AG09309 (cell line): ENCODE measurements at places on chromosomes 5 and 9.

- DNase-seq = no peak
These were observed 58.7 kb downstream of the MED27 start for GRCh38 chr9:132020820-132021510.

GRCh38 chr9:27194401-27195091 lies 85.5 kb downstream of the TEK start:
- peak; percentile 66 for DNase-seq

DNA sequence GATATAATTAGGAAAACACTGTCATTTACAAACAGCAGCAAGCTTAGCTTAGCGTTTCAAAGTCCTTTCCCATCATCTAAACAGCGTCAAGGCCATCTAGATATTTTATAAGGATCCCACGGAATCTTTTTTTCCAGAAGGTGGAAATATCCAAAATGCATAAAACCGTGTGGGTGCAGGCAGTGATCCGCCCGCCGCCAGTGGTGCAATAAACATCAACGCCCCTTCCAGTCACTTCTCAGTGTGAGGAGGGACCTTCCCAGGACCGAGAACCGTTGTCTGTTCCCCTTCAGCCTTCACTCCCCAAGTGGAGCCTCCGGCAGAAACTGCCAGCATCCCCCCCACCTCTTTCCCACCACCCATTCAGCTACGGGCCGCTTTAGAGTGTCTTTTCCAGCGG lies 22.9 kb downstream of the OLFM1 start:
- no peak for DNase-seq

GRCh38 chr9:92042260-92042659 lies 73.0 kb downstream of the SPTLC1 start:
- DNase-seq = no peak

- no peak for DNase-seq
These were observed 49.0 kb upstream of the FNIP1 start for GRCh38 chr5:131845828-131846227.

DNA sequence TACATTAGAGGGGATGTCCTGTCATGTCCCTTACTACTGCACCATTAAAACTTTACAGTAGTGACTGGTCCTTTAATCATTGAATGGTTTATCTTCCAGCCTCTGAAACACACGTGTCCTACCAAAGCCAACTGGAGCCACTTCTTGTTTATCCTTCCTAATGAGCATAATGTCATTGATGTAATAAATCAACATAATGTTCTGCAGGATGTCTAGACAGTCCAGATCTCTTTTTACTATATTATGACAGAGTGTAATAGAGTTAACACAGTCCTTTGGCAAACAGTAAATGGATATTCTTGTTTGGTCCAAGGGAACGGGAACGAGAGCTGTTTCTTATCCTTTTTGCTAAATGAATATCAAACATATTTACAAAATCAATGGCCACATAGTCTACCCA lies 88.1 kb upstream of the PTPRD start:
- DNase-seq = no peak

DNA sequence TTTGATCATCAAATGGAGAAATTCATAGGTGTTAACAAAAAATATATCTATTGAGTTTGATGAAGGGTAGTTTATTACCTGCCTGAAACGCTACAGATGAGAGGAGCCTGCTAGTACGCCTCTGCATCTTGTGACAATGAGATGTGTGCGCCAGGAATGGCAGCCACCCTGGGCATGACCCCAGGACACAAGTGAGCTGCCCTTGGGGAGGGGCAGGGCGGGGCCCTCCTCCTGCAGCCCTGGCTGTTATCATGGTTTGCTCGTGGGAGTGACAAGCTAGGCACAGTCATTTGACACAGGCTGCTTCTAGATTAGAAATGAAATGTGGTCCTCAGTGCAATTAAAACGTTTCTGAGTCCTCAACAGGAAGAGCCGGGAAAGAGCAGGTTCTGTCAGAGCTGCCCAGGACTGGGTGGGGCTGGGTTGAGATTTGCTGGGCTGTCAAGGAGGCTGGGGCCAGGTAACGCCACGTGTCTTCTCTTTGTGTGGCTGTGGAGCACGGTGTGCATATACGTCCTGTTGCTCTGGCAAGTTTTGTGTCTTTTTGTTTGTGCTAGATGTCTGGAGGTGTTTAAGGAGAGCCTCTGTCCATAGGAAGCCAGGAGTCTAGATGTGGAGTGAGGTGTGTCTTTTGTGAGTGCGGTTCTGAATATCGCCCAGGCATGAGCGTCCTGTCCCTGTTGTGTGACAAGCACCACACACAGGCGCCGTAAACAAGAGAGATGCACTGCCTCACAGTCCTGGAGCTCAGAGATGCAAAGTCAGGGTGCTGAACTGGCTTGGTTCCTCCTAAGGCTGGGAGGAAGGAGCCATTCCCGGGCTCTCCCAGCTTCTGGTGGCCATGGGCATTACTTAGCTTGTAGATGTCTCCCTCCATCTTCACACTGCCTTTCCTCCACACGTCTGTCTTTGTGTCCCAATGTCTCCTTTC lies 129.0 kb upstream of the IRX4 start:
- no peak for DNase-seq

DNA sequence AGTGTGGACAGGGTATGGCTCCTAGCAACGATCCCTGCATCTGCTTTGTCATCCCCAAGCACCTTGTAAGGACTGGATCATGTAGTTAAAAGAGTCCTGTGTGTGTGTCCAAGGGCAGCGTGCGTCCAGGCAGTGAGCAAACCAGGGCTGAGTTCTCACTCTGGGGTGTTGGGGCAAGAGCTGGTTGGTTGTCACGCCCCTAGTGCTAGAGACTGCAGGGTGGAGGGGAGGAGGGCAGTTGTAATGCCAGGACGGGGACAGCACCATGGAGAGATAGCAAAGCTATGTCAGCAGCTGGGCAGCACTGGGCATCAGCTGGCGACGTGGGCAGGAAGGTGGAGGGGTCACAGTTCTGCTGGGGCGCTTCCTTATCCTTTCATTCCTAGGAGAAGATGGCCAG lies 100.8 kb downstream of the ZNF618 start:
- DNase-seq = no peak

- no peak for DNase-seq
These were observed 28.6 kb downstream of the DAB2IP start for GRCh38 chr9:121679901-121680635.

DNA sequence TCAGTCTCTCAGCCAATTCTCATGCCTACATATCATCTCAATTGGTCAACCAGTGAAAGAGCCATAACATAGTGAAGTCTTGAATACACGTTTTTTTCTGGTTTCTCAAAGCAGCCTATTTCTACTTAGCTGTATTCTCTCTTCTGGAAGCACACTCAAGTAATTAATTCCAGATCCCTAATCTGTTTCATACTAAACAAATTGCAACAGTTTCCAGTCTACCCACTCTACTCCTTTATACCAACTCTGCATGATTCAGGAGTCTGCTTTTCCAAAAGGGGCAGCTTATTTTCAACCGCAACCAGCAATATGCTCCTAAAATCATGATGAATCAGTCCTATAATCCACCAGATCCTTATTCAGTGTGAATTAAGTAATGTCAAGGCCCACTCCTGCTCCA lies 211.7 kb downstream of the TLE1 start:
- peak; percentile 91 for DNase-seq

GRCh38 chr9:127714020-127714750 lies 1.3 kb downstream of the PTRH1 start:
- DNase-seq = no peak
